Stimulated activated CD4-positive, alpha-beta T cell treated with anti-CD3 and anti-CD28 coated beads, Interleukin-15, amount 100 ng/mL, for 24 hours (primary cell): ENCODE measurements at places on chromosomes 12 and 14.

DNA sequence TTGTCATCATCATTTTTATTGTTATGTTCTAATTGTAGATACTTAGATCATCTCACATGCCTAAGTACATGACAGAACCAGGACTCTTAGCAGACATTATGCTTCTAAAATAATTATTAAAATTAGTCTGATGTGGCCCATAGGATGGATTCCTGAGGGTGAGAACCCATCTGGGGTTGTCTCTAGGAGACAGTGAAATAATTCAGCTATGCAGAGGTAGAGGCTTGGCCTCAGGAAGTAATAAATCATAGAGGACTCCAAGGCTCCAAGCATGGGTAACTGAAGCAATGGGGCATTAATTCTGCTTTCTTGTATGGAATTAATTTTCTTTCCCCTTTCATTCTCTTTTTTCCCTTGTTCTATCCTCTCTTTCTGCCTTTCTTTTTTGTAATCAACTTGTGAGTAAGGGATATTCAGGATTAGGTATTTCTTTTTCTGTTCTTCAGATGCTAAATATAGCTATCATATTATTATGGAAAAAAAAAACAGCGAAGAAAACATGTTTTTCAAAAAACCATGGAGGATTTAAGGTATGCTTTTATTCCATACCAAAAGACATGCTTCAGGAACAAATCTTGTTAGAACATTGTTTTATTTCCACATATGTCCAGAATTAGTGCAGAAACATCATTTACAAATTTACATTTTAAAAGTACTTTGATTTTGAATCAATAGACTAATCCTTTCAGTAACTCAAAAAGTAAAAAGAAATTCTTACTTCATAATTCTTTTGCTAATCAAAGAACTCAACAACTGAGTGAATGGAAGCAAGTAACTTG is 263.2 kb downstream of the TRHDE start:
- DNase-seq: no peak

GRCh38 chr12:53928054-53928835 is 10.4 kb upstream of the HOXC13 start:
- no peak for DNase-seq

- DNase-seq: no peak
Measured at GRCh38 chr12:78584695-78585094, 279.9 kb upstream of the SYT1 start.

- DNase-seq: no peak
Measured at GRCh38 chr14:54309615-54310014, 87.2 kb upstream of the CDKN3 start.

DNA sequence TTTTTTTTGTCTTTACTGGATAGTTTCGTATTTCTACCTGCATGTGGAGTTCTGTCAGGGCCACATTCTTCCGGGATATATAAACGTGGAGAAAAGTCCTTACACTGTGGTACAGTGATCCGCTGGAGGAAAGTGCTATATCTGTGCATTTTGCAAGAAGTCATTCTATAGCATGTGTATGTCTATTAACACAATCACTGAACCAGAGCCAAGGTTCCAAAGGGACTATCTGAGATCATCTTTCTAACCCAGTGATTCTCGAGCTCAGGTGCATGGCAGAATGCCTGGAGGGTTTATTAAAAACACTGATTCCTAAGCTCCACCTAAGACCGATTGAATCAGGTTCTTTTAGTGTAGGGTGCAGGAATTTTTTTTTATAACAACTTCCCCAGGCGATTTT is 354.0 kb downstream of the NRXN3 start:
- DNase-seq: no peak

DNA sequence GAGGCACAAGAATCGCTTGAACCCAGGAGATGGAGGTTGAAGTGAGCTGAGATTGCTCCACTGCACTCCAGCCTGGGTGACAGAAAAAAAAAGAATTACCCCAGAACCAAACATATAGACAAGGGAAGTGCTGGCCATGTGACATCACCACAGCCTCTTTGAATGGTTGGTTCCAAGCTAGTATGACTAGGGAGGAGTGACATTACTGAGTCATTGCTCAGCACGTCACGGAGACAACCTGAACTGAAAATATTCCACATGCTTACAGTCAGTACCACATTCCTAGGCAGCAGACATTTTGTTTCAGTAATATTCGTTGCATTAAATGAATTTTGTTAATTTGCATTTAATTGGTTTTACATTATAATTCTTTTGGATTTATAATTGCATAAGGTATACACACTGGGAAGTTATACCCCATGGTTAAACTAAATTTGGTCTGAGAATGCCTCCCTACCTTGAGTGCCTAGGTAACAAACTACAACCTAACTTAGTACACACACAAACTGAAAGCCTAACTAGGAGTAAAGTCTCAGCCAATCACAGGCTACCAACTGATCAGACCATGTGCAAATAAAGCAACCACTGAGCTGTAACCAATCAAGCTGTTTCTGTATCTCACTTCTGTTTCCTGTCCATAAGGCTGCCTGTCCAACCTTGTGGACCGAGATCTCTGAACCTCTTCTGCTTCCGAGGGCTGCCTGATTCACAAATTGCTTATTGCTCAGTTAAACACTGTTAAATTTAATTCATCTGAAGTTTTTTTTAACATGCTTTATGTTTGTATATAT is 164.4 kb downstream of the CAND1 start:
- no peak for DNase-seq

DNA sequence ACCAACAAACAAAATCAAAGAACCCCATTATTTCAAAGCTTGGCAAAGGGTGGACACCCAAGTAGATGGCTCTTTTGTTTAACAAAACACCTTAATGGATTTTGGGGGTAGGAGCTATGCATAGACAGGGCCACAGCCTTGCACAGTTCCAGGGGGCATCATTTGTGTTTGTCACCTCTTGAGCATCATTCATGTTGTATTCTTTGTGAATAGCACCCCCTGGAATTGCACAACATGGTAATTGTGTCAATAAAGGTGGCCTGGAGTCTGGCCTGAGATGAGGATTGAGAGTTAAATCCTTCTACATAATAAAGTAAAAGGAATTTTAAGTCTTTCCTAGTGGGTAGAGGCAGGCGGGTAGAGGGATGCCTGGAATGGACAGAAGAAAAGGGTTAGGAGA is 3.3 kb upstream of the FRS2 start:
- DNase-seq: no peak

DNA sequence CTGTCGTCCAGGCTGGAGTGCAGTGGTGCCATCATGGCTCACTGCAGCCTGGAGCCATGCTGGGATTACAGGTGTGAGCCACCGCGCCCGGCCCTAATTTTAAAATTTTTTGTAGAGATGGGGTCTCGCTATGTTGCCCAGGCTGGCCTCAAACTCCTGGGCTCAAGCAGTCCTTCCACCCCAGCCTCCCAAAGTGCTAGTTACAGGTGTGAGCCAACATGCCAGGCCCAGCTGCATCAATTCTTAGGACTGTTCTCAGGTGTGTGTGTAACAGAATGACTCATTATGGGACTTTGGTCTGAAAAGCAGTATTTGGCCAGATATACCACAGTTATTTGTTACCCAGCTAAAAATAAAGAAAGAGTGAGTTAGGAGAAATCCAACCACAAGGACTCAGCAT is 17.4 kb downstream of the LETMD1 start:
- DNase-seq: no peak

- no peak for DNase-seq
Measured at GRCh38 chr12:83784298-83784890, 1097.7 kb downstream of the TMTC2 start.

DNA sequence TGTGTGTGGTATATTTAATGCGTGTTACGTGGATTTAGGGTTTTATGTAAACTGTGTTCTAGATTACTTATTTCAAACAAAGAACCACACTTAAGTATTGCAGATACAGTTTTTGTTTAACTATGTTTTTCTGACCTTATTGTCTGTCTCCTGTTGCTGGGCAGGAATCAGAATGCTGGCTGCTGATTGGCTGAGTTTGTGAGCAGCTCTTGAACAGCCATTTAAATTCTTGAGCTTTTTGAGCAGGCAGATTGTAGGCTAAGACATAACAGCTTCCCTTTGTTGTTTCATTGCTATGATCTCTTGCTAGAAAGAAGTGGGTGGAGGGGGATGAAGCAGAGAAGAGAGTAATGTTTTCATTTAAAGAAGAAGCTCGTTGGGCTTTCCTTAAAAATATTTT is 52.2 kb downstream of the ATF7IP start:
- DNase-seq: peak; percentile 66

GRCh38 chr14:87013583-87013982 is 979.4 kb downstream of the GALC start:
- no peak for DNase-seq

DNA sequence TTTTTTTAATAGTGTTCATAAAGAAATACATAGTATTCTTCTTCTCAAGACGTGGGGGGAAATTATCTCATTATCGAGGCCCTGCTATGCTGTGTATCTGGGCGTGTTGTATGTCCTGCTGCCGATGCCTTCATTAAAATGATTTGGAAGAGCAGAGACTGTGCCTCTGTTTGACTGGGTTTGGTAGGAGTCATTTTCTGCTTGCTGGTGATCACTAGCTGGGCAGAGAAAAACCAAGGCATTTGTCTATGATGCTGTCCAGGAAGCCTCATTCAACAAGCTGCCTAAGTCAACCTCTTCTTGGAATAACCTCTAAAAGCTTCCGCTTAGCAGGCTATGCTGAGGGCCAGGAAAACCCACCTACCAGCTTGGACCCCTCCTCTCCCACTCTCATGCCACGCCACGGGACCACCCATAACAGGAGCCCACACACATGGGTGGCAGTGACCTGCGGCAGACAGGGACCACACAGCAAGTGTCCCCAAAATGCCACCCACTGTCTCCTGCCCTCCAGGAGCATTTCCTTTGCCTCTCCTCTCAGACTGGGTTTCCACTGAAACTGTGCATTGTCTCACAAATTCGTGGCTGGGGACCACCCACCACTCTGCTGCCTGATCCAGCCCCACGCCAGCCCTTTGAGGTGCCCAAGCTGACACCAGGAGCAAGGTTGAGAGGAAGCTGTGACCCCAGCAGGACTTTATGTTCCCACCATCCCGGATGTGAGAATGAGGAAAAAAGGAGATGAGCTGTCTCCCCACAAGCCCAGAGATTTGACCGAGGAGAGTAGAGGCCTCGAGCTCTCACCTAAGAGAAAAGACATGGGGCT is 36.8 kb downstream of the DAD1 start:
- DNase-seq: no peak

DNA sequence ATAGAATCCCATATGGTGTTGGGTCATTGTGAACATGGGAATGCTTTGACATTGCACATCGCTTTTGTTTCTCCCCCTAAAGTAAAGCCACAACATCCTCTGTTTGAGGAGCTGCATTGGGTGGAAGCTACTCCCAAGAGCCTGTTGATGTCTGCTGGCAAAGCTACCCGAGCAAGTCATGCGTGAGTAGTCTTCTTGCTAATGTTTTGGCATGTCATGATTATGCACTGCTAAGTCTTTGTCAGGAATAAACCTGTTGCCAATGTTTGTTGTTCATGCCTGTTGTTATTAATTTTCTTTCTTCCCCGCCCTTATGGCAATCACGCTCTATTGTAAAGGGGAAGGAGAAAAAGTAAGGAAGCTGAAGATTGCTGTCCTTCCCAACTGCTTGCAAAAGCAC is 97.3 kb downstream of the EXOC5 start:
- no peak for DNase-seq

DNA sequence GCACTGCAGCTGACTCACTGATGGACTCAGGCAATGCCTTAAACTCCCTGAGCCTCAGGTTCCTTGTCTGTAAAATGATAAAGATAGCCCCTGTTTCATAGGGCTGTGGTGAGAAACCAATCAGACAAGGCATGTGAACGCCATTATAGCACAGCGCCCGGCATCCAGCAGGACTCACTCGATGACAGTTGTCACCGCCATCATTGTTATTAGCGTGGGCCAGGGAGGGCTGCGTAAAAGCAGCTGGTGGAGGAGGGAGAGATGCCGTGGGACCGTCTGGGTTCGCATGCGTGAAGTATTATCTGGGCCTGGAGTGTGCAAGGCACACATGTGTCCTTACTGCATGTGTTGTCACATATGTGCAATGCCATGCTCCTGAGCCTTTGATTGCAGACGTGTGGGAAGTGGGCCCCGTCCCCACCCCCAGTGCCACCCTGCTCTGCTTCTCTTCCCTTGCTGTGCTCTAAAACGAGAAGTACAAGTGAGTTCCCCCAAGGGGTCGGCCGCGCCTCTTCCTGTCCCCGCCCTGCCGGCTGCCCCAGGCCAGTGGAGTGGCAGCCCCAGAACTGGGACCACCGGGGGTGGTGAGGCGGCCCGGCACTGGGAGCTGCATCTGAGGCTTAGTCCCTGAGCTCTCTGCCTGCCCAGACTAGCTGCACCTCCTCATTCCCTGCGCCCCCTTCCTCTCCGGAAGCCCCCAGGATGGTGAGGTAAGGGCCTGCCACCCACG is at the start of gene PTPN6:
TSS of gene PTPN6 (plus strand) at position 546 of the 730 bp plus-strand sequence. CDS start at position 703, 157 bp downstream.
- DNase-seq: peak; percentile 82

DNA sequence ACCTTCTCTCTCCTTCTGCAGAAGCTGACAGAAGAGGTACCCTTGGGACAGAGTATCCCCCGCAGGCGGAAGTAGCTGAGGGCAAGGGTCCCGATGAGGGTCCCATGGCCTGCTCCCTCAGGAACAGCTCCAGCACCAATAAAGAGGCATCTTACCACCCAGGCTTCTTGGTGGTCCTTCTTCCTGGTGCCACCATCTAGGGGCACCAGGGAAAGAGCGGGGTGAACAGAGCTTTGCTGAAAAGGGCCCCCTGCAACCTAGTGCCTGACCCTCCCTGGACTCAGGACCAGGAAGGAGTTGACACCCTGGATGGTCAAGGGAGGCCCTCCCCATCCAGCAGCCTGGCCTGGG is 591 bp upstream of the IRF9 start:
- no peak for DNase-seq

DNA sequence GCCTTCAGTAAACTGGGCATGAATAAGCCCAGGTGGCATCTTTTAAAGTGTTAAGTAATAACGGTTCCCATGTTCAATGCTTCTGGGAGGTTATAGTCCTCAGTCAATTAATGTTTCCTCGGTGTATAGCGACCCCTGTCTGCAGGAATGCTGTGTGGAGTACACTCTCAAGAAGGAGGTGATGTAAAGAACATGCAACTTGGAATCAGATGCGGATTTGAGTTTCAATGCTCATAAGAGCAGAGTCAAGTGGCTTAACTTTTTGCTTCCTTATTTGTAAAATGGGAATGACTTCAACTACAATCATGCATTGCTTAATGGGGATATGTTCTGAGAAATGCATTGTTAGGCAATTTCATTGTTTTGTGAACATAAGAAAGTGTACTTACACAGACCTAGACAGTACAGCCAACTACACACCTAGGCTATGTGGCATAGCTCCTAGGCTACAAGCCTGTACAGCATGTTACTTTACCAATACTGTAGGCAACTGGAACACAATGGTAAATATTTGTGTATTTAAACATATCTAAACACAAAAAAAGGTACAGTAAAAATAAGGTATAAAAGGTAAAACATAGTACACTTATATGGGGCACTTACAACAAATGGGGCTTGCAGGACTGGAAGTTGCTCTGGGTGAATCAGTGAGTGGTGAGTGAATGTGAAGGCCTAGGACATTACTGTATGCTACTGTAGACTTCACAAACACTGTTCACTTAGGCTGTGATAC is 6.7 kb upstream of the MRPS35 start:
- peak; percentile 81 for DNase-seq

DNA sequence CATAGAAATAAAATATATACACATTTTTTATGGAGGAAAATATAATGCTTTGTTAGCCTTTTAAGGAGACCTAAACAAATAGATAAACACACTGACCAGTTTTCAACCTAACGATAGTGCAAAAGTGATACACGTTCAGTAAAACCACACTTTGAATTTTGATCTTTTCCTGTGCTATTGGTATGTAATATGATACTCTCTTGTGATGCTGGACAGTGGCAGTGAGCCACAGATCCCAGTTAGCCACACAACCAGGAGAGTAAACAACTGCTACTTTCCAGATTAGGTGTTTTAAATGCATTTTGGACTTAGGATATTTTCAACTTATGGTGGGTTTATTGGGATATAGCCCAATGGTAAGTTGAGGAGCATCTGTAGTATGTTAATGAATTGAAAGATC is 243.1 kb downstream of the ERC1 start:
- no peak for DNase-seq
